ENCODE measurements at places on chromosomes 6 and 20.

GRCh38 chr20:50930139-50930975 is 880 bp downstream of the ADNP start:
- DNase-seq = no peak

DNA sequence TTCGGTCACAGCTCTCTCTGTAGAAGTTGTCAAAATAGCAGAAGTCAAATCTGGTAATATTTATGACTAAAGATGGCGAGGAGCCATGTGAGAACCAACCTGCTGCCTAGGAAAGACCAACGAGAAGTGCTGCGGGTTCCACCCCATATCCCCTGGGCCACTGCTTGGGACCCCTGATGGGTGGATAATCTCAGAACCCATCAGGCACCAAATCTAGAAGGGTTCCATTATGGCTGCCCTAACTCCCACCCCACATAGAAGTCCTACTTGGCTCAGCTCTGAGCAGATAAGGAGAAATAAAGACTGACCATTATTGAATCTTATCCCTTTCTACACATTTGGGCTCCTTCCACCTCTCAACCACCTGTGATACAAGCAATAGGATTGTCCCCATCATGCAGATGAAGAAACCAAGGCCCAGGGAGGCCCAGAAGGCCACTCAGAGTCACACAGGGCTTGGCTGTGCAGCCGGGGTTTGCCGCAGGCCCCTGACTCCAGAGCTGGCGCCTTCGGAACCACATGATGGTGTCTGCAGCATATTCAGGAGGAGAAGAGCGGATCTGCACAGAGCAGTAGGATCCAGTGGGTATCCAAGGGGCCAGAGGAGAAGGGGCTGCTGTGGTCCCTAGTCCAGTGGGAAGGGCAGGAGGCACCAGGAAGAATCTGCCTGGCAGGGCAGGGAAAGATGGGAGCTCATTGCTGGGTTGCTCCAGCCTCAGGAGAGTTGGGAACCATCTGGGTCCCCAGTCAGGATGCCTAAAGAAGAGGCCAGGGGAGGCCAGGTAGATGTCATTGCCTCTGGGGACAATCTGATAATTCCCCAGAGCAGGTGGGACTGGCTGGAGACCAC is 9.6 kb upstream of the PCMTD2 start:
- DNase-seq = no peak

DNA sequence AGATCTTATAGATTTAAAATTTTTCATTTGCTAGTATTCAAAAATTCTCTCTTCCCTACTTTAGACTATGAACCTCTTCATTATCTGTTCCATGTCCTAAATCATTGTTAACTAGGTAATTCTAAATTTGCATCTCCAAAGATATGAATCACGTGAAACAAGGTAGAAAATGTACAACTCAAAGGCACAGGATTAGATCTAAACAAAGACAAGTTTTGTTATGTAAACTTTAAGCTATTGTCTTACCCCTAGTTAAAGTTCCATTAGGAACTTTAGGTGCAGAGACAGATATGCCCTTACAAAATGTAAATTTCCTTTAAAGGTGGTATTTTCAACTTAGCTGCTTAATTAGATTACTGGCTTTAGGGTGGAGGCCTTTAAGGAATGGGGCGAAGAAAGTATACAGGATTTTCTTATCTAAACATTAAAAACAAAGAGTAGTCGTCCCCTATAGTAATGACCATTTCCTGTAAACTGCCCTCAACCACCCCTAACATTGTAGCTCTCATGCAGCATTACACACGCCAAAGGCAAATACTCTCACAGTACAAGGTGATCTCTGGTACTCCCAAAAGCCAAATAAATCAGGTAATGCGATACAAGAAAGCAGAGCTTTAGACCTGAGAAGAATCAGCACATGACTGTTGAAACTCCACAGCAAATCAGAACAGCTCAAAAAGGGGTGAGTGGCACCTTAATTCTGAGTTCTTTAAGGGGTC is 57.4 kb upstream of the MRAP2 start:
- no peak for DNase-seq

DNA sequence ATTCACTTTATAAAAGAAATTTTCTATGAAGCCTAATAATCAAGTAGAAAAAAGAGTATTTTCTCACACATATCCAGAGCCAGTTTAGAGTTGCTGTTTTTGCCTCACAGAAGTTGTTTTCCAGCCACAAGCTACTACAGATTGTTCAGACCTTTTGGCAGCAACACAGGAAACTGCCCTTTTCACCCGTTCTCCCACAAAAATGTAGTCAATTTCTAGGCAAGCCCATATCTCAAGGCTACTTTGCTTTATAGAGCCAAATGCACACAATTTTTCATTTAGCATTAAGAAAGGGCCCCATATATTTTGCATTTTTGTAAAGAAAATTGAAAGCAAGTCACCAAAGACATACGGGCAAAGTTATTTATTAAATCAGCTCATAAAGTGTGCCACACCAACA is 49.5 kb downstream of the EPB41L2 start:
- DNase-seq = no peak

GRCh38 chr6:169340395-169340794 is 86.7 kb upstream of the THBS2 start:
- no peak for DNase-seq

Data from DMS 273 treated with DMSO at 0.1 percent for 48 hours (cell line).